ENCODE measurements at places on chromosomes 7 and 10.

DNA sequence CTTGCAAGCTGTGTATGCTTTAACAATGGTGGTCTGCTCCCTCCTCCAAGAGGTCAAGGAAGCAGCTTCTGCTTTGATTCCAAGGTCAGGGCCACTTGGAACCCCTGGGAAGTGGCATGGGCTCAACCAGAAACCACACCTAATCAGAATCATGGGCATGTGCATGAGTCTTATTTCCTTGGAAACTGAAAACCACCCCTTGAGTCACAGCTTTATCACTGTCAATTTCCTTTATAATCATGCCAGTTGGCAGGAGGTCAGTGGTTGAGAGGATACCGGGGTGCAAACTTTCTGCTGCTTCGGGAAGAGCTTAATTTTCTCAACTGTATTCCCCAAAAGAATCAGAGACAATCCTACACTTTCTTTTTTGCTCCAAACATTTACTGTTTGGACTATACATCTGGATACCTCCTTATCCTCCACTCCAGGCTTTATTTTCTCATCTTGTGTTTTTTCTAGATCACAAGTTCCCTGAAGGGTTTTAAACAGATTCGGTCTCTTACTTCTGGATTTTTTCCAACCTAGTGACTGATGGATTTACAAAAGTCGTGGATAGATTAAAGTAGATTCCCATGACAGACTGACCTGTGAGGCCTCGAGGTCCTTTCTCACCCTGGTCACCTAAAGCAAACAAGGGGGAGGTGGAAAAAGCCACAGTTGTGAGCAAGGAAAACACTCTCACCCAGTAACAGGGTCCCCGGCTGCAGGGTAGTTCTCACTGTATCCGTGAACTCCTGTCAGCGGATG lies 36.0 kb downstream of the COL17A1 start:
- DNase-seq = no peak

DNA sequence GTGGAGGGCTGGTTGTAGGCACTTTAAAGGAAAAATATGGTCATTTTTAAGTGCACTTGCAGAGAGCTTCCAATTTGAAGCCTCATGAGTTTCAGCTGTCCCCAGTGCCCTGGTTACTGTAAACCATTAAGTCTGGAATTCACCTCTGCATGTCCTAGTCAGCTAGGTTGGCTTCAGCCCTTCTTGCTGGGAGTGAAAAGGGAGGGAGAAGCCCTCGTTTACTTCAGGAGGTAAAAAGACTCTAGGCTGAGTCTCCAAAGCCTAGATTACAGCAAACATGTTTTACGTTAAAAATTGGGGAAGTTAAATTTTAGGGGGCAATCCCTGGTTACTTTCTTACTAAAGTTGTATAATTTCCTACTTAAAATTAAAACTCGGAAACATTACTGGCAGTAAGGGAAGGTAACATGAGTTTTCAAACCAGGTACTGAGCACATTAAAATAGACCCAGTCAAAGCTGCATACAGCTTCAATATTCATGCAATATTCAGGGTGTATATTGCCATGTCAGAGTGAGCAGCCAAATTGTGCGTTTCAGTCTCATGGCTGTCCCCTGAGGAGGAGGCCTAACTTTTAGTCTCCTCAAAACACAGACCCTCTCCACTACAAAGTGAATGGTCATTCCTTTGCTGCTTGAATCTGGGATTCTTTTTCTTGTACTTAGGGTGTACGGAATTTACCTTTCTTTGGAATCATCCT lies 156.7 kb downstream of the PRKG1 start:
- no peak for DNase-seq

- no peak for DNase-seq
These were observed 201.2 kb upstream of the NPY start for GRCh38 chr7:24082826-24083225.

GRCh38 chr7:5337047-5337446 lies 54.3 kb downstream of the SLC29A4 start:
- no peak for DNase-seq

DNA sequence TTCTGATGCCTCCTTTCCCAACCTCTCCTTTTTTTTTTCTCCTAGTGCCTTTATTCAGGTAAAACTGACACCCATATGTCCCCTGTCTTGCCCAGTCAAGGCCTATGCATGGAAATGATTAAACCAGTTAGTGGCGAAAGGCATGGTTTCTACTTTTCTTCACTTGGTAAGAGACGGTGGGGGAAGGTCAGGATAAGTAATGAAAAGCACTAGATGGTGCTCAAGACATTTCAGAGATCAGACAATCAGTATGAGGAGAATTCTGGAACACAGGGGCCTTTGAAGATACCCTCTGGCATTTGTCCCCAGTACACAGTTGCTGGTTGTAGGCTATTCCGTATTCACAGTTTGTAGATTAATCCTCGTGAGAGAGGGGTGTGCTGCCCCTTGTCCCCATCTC lies 121.2 kb downstream of the RTKN2 start:
- no peak for DNase-seq

All from stimulated activated CD8-positive, alpha-beta memory T cell treated with anti-CD3 and anti-CD28 coated beads, Interleukin-7, amount 100 ng/mL, for 1 hour (primary cell).